Activated CD4-positive, CD25-positive, alpha-beta regulatory T cell (primary cell): ENCODE measurements at places on chromosomes 11 and 22.

DNA sequence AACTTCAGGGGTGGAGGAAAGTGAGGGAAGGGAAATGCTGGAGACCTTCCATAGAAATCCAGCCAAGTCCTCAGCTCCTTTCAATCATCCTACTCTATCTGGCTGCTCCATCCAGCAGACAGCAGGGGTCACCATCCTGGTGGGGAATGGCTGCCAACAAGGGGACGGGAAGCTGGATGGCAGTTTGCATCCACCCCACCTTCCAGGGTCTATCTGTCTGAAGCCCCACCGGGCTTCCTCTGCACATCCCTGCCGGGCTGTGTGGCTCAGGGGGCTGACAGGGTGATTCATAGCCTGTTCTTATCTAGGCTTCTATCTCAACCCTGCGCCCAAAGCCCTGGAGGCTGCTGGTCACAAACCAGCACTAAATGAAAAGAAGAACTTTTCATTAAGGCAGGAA lies 1.1 kb downstream of the SYTL2 start:
- DNase-seq = no peak

DNA sequence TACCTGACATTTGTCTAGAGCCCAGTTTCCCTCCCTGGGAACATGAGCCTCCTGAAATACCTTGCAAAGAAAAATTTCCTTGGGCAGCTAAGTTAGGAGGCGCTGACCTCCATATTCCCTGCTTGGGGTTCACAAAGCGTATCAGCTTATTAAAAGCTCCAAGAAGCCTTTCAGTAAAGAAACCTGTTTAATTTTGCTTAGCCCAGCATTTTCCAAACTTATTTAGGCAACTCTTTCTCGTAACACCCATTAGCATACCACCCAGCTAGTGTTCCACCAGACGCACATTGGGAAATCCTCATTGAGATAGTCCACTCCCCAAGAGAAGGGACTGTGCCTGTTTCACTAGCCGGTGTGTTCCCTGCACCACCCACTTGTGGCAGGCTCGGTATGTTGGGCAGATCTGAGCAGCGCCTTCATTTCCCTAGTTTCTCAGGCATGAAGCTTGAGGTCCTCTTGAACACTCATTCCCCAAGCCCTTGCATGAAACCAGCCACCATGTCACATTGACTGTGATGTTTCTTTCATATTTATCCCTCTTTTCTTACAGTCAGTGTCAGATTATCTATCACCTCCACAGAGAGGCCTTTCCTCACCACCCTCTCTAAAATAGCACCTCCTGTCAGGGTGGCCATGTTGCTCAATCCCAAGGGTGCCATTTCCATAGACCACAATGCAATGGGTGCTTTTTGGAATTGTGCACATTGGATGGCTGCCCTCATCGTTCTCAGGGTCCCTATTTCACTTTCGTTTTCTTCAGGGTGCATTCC lies 12.5 kb upstream of the ELF5 start:
- DNase-seq = no peak

GRCh38 chr11:79052544-79052943 lies 388.3 kb downstream of the TENM4 start:
- DNase-seq = no peak

GRCh38 chr11:3929649-3930048 lies 74.2 kb downstream of the STIM1 start:
- DNase-seq = no peak

- DNase-seq = no peak
Observed at GRCh38 chr11:23856654-23857053, 640.2 kb upstream of the LUZP2 start.

DNA sequence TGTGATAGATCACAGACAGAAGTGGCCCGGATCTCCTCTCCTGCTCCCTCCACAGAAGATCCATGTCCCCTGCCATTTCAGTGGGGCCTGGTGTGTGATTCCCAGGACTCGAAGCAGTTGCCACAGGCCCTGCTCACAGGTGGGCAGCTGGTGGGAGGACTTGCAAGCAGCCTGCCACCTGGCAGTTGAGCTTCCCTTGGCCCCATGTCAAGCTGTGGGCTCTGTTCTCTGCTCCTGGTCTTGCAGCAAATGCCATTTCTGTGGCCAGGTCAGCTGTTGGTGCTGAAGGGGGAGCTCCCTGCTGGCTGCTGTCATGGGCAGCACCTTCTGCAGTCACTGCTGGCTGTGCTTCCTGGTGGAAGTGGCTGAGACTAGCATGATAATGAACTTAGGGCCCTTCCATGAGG lies 59.1 kb upstream of the SLC22A12 start:
- no peak for DNase-seq

GRCh38 chr22:24291515-24292201 lies 21.0 kb downstream of the SPECC1L start:
- DNase-seq = no peak

DNA sequence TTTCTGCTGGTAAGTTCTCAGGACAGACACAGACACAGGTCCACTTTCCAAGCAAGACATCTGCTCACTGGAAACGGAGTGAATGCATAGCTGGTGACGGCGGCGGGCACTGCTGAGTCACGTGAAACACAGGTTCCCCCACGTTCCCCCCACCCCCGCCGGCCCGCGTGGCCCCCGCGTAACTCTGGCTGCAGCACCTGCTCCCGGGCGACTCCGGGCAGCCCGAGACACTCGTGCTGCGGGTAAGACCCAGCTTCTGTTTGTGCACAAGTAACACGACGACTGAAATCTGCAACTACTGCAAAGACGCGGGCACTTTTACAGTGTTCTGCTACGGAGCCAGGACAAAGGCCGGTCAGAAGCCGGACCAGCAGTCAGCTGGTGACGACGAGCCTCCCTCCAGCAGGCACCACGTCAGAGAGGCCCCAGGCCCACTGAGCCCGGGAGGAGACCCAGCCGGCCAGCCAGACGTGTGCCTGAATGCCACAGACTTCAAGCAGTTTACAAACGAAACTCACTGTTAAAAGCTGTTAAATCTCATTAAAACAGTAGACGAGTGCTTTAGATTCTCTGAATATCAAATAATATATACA lies 12.9 kb upstream of the ARFGAP3 start:
- no peak for DNase-seq

DNA sequence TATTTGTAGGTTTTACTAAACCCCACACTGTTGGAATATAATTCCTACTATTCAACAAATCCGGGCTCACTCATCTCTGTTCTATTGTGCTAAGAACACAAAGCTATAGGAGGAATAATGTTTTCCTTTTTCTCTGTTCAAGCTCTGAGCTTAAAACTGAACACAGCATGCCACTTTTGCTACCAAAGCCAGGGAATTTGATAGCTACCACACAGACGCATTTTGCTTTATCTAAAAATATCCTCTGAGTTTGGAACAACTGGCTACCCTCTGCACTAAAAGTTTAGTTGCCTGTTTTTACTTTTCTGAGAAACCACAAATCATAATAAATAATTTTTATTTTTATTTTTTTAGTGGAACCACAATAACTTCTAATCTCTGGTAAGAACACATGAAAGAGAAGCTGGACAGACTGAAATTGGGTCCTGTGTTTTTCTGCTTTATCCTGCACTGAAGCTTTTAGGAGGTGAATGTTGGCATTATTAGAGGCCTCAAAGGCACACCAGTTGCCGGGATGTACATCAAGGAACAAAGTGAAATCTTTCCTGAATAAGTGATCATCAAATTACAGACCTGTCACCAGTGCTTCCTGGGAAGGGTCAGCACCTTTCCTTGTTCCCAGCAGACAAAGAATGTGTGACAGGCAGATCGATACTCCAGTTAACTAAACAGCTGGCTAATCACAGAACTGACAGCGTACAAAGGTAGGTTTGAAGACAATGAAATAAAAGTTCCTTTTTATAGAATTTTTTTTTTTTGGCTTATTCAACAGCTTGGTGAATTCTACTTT lies 523.2 kb upstream of the TENM4 start:
- DNase-seq = no peak

- DNase-seq = no peak
Observed at GRCh38 chr11:130787092-130787616, 129.1 kb downstream of the SNX19 start.

GRCh38 chr22:31094021-31094551 lies 13.0 kb downstream of the SMTN start:
- DNase-seq = no peak

GRCh38 chr11:120023120-120023519 lies 114.8 kb downstream of the TRIM29 start:
- no peak for DNase-seq

DNA sequence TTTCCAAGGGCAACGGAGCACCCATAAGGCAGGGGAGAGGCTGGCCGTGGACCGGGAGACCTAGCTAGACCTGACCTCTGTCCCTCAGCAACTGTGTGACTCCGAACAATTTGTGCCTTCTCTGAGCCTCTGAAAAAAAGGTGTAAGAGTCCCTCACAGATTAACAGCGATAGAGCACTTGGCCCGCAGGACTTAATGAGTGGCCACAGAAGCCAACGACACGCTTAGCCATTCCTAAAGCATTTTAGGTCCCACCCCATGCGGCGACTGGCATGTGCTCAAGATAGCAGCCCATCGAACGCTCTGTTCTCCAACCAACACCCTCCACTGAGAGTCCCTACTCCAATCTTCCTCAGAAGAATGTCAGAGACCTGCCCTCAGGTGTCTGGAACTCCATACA lies 1.5 kb downstream of the SULT4A1 start:
- DNase-seq = no peak

DNA sequence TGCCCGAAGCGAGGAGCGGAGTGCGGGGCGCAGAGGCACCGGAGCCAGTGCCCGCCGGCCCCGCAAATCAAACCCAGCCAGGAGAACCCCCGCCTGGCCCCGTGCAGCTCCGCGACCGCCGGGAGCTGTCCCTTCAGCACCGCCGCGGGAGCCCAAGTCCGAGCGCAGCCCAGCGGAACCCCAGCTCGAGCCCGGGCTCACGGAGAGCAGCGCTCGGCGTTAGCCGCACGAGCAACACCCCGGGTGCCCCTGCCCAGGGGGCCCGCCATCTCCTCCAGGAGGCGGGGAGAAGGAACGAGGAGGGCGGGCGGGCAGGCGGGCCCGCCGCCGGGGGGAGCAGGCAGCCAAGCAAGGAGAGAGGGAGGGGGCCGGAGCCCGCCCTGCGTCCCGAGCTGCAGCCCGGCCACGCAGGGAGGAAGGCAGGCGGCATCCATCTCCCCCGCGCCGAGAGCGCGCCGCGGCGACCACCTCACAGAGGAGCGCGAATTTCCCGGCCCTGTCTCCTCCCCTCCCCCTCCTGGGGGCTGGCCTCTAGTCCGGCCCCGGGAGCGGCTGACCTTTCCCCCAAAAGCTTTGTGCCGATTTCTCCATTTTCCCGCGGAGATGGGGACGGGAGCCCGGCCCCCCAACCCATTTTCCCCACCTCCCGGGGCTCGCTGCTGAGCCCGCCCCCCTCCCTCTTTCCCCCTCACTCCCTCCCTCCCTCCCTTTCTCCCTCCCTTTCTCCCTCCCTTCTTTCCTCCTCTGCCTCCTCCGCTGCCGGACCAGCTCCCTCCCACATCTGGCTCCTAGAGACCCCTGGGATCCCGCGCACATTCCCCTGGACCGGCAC lies 621 bp downstream of the KCNC1 start:
- DNase-seq = no peak

GRCh38 chr22:29445508-29445907 lies 7.1 kb downstream of the RFPL1 start:
- DNase-seq = no peak

DNA sequence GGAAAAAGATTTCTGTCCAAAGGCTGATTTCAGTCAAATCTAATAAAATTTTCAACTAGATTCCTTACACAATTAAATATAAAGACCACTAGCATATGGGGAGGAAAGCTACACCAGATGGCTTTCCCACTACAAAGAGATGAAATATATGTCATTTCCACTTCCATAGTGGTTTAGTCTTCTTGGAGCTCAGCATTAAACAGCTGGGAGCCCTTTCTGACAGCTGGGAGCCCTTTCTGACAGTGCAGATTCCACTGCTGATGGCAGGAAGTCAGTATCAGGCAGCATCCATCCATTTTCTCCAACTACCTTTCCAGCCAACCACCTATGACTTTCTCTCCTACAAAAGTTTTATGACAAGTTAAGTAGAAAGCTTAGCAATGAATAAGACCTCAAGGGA lies 177.9 kb downstream of the RRAS2 start:
- no peak for DNase-seq

GRCh38 chr11:65279741-65280440 lies 18.1 kb downstream of the POLA2 start:
- peak; percentile 30 for DNase-seq

GRCh38 chr22:50058906-50059880 lies 1.1 kb upstream of the TTLL8 start:
- DNase-seq = no peak

DNA sequence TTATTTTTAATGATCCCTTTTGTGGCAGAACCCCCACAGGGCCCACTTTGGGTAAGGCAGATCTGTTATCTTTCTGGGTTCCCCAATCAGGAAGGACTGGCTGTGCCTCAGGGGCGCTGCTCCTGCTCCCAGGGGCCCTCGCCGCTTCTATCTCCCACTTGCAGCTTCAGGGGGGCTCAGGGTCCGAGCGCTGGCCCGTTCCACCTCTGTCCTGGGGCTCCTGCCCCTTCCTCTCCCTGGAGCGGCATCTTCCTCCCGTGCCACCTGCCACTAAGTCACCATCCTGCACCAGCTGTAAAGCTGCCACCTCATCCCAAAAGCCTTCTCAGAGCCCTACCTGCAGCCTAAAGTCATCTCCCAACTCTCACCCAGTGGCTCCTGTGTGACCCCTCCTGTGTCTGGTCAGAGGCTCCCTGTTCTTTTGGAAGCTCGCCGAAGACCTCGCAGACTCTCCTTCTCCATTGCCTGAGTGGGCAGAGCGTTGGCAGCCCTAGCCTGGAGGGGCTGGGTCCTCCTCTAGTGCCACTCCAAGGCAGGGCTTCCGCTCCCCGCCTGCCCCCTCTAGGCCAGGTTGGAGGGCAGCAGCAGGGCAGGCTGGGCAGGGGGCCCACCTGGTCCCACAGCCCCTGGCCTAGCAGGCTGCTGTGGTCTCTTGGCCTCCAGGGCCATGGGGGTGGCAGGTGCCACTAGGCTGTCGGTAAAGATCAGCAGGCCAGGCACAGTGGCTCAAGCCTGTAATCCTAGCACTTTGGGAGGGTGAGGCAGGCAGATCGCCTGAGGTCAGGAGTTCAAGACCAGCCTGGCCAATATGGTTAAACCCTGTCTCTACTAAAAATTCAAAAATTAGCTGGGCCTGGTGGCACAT lies 106.7 kb downstream of the MORC2 start:
- no peak for DNase-seq

GRCh38 chr11:113778111-113778910 lies 1.3 kb upstream of the CLDN25 start:
- no peak for DNase-seq

- no peak for DNase-seq
Observed at GRCh38 chr11:64500176-64501013, 90.6 kb upstream of the SLC22A12 start.

DNA sequence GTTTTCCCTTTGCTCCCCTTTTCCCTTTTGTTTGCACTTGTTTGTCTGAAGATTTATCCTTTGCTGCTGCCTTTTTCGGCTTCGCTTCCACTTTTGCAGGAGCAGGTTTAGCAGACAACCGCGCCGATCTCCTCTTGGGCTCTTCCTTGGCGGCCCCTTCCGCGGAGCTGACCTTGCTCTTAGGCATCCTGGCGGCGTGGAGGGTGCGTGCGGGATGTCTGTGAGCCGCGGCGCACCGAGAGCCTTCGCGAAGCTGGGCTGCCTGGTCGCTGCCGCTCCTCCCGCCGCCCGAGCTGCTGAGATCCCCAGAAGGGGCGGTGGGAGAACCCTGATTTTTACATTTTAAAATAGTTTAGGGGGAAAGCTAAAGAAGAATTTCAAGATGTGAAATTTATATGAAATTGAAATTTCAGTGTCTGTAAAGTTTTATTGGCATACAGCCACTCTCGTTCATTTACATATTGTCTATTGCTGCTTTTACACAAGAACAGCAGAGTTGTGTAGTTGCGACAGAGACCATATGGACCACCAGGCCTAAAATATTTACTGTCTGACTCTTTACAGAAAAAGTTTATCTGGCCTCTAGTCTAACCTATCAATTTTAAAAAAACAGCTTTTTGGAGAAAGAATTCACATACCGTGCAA lies 105.2 kb upstream of the RRM1 start:
- DNase-seq = no peak
